ENCODE measurements at places on chromosomes 2 and 18. TPM values are rescaled to one million over a fixed set of nuclear protein-coding genes. Genes with fewer than 3 reads are reported as not detected.

DNA sequence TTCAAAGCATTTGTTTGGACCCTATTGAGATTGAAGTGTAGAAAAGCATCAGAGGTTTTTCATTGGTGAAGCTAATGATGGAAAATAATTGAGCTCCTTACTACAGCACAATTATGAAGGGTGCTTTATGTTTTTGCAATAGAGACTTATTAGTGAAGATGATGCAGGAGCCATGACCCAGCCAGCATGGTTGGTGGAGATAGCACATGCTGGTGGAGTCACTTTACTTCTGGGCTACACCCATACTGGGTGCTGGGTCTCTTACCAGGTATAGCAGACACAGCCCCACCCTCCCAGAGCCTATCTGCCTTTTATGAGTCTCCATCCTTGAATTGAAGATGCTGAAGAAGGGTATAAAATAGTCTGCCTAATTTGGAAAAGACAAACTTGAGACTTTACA, 3.6 kb downstream of the ACP1 start:
- no peaks in the 10 kb centered on the region for H3K36me3 ChIP-seq
- H3K27me3 ChIP-seq = no peaks in the 10 kb centered on the region
- DNase-seq = no peak
- H3K4me3 ChIP-seq = no peak overlapping the region
- H3K4me1 ChIP-seq = peaks cover 63% of the 10 kb centered on the region

The KIAA2012 gene
- total RNA-seq = not detected

DNA sequence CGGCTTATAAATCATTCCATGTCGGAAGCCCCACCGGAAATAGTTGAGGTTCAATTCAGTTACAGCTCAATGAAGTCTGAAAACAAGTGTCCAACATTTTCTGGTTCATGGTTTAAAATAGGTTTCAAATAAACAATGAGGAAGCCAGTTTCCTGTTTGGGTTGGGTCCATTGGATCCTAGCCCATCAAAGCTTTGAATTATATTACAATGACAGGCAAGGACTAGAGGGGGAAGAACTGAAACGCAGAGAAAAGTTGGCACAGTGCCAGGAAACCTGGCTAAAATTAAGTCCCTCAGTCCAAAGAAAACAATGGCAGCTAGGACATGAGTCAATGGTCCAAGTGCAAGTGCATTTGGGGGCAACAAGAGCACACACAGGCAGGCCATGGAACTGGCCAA, 32.0 kb downstream of the SLC14A1 start:
- no peaks in the 10 kb centered on the region for H3K36me3 ChIP-seq
- DNase-seq = peak; percentile 36
- peaks cover 12% of the 10 kb centered on the region for H3K4me1 ChIP-seq
- no peak overlapping the region for H3K4me3 ChIP-seq
- no peaks in the 10 kb centered on the region for H3K27me3 ChIP-seq

DNA sequence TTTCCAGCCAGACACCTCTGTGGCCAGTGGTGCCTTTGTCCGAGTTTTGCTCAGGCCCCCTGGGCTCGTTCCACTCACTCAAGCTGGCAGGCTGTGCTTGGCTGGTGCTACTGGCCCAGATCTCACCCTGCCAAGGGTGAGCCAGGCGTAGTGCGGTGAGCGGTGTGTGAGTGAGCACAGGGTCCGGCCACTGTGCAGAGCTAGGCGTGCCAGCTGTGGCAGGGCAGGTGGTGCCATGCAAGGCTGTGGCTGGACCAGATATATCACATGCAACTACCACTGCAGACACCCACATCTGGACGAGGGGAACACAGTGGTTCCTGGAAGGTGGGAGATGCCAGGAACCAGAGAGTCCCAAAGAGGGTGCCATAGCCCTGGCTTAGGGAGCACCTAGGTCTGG, 70.1 kb downstream of the SRBD1 start:
- peaks cover 6% of the 10 kb centered on the region for H3K36me3 ChIP-seq
- H3K4me1 ChIP-seq = no peaks in the 10 kb centered on the region
- no peak overlapping the region for H3K4me3 ChIP-seq
- H3K27me3 ChIP-seq = no peaks in the 10 kb centered on the region
- DNase-seq = no peak

GRCh38 chr2:57891086-57891712, 155.4 kb upstream of the VRK2 start:
- H3K27me3 ChIP-seq = no peaks in the 10 kb centered on the region
- no peak overlapping the region for H3K27ac ChIP-seq
- H3K36me3 ChIP-seq = no peaks in the 10 kb centered on the region
- no peak overlapping the region for H3K4me3 ChIP-seq
- H3K4me1 ChIP-seq = no peaks in the 10 kb centered on the region

GRCh38 chr2:6846967-6847681, 18.6 kb downstream of the CMPK2 start:
- H3K27me3 ChIP-seq = no peaks in the 10 kb centered on the region
- DNase-seq = no peak
- H3K4me3 ChIP-seq = no peak overlapping the region
- no peaks in the 10 kb centered on the region for H3K4me1 ChIP-seq
- no peak overlapping the region for H3K27ac ChIP-seq
- H3K36me3 ChIP-seq = peaks cover 3% of the 10 kb centered on the region

The PLB1 gene
- total RNA-seq = 12.9 TPM

DNA sequence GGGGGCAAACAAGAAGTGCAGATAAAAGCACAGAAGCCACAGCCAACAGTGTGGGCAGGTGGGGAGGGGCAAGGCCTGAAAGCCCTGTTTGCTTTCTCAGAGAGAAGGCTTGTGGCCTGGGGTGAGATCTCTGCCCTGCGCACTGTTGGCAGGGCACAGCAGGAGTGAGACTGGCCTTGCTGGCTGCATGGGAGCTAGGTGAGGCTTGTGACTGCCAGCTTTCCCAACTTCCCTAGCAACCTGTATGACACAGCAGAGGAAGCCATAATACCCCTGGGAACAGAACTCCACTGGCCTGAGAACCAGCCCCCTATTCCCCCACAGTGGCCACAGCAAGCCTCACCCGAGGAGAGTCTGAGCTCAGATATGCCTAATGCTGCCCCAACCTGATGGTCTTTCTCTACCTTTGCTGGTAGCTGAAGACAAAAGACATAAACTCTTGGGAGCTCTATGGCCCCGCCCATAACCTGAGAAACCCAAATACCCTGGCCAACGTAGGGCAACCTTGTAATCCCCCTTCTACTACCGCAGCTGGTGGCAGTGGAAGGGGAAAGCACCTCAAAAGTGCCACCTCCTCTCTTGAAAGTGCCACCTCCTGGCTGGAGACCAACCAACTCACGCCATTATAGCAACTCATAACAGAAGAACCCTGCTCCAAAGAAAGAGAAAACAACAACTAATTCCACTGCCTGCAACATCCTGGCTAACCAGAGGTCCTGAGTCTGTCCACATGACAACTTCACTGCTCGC, 44.4 kb downstream of the LCT start:
- H3K4me3 ChIP-seq = no peak overlapping the region
- peak; percentile 57 for DNase-seq
- peak overlapping the region; percentile 32 for H3K27ac ChIP-seq
- peaks cover 4% of the 10 kb centered on the region for H3K4me1 ChIP-seq

The COL6A3 gene
- 46.4 TPM for total RNA-seq

DNA sequence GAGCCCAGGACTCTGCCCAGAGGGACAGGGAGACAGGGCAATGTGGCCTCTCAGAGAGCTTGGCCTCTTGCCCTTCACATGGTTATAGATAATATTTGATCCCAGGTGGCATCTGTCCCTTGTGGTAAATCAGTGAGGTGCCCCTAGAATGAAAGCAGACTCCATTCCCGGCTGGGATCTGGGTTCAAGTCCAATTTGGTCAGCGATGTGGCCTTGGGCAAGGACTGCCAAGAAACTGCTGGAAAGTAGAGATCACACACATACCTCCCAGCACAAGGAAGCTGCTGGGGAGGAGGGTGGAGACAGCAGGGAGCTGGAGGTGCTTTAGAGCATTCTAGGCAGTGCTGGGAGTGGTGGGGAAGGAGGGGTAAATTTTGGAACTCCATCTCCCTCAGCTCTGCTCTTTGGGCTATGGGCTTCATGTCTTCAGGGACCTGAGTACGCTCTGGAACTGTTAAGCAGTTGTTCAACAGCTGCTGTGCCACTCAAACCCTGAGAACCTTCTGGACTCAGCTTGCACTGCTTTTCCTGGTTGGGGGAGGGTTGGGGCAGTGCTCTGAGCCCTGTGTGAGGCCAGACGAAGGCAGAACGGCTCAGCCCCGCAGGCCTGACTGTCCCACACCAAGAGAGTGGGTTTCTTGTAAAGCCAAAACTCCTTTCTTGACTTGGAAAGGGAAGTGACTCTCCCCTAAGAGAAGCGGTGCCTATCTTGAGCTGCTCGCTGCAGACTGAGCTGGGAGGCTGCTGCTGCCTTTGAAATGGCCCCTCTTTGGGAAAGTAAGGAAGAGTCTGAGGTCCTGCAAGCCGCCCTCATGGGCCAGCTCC, 23.0 kb downstream of the INPP5D start:
- H3K4me3 ChIP-seq = no peak overlapping the region
- no peaks in the 10 kb centered on the region for H3K27me3 ChIP-seq
- H3K4me1 ChIP-seq = peaks cover 4% of the 10 kb centered on the region
- no peaks in the 10 kb centered on the region for H3K36me3 ChIP-seq
- DNase-seq = no peak

The MRPL33 gene
- total RNA-seq = 92.0 TPM
